ENCODE measurements at places on chromosomes 1 and 21. TPM values are rescaled to one million over a fixed set of nuclear protein-coding genes. Genes with fewer than 3 reads are reported as not detected.

DNA sequence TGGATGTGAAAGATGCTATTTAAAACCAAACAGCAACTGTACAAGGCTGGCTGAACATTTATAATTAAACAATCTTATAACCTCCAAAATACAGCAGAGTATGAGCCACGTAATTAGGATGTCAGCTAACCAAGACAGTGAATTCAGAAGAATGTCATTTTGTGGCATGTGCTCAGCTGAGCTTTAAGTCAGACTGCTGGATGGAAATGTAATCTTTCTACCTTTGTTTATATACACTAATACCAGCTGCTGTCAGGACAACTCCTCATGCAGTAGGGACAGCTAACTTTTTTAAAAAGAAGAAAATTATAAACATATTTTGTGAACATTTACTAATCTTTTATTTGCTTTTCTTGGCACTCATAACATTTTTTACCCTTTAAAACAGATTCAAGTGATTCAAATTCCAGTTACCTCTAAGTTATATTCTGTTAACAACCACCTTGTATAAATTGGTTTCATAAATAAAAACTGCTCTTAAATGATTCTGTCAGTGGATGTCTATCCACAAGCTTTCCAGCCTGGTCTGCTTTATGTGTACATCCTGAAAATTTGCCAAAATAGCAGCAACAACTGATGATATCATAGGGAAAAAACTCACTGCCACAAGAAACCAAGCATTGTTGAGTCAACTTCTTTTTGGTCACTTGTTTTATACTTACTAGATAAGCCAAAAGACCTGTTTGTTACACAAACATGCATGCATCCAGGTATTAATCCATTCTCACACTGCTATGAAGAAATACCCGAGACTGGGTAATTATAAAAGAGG is 36.1 kb downstream of the DPH5 start:
- DNase-seq = no peak

The MMP23B gene
- 14.9 TPM for polyA plus RNA-seq

GRCh38 chr21:24705201-24705600 is 902.1 kb downstream of the MRPL39 start:
- no peak for DNase-seq

DNA sequence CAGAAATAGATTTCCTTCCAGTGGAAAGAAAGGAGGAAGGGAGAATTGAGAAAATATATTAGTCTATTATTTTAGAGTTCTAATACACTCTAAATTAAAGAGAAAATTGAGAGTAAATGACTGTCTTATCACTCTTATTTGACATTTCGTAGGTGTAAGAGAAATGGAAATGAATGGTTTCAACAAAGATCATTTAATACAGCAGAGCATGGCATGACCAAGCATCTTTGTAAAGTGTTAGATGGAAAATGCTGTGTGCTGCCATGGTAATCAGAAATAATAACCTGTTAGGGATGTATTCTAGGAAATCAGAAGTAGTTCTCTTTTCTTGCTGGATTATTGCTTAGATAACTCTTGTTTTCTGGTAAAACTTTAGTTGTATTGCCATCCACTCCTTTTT is 90.9 kb downstream of the GIPC2 start:
- no peak for DNase-seq

GRCh38 chr21:19440792-19441655 is 1037.4 kb upstream of the TMPRSS15 start:
- no peak for DNase-seq

DNA sequence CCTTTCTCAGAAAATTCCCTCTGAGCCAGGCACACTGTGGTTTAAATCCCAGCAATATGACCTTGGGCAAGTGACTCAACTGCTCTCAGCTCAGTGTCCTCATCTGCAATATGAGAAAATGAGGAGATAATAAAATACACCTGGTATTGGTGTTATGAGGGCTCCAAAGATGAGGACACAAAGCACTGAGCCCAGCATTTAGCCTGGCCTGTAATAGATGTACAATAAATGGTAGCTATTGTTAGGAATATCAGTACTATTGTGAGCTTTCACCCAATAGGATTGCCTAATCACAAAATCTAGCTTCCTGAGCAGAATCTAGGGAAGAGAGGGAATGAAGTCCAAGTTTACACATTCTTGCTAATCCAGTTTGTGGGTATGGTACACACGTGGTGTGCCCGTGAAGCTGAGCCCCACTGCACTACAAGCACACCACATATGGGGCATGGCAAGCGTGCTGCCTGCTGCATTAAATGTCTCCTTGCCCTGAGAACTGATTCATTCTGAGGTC is 24.3 kb upstream of the SLC30A1 start:
- no peak for DNase-seq

Data from left kidney (tissue), 8 donors.